Activated CD8-positive, alpha-beta memory T cell treated with anti-CD3 and anti-CD28 coated beads for 1 hour (primary cell): ENCODE measurements at places on chromosomes 16 and 17.

DNA sequence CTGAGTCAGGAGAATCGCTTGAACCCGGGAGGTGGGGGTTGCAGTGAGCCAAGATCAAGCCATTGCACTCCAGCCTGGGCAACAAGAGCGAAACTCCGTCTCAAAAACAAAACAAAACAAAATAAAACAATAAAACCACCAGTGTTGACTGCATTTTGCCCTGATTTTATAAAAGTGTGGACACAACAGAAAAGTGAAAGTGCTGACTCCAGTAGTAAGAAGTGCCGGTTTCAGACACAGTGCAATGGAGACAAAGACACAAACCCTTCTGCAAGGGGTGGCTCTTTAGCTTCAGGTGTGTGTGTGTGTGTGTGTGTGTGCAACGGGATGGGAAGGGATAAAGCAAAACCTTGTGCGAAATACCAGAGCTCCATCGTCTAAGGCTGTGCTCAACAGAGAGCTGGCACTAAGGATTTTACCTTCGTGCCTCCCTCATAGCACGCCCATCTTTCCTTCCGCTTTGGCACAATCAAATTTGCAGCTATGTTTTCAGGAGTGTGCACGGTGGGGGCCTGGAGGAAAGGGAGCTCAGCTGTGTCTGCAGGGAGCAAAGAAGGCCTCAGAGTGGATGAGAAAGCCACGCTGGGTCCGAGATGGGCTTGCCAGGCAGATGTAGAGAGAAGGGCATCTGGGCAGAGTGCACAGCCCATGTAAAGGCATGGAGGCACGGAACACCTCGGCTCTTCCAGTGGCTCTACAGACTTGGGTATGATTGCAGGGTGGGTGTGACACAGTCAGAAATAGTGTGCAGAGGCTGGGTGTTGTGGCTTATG, 15.5 kb downstream of the MXRA7 start:
- no peak for DNase-seq

DNA sequence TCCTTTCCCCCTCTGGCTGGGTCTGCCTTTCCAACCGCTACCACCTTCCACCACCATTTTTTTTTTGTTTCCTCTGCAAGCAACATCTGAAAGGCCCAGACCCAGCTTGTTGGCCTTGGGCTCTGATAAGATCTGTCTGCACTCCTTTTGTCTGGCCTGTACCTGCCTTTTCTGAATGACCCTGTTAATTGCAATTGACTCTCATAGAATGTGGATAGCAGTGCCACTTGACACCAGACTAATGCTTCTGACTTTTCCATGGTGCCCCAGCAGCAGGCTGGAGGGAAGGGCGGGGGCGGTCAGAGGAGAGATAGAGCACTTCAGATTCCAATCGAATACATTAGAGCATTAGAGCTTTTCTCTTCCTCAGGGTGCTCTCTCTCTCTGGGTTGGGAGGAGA, 538.9 kb downstream of the WWOX start:
- no peak for DNase-seq

DNA sequence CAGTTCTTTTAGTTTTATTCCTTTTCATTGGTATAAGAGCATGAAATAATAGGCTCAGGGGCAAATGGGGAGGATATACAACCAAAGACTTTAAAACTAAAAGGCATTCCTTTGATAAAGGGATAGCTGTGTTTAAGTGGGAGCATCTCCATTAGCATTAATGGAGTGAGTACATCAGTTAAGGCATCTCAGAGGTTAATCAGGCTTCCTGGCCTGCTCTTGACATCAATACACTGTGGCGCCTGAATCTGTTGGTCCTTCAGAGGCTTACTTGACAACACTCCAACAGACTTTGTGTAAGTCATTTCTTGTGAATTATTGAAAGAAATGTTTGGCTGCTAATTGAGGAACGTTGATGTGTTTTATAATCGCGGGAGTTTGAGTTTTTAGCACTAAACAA, 230.7 kb downstream of the BCAS3 start:
- no peak for DNase-seq

DNA sequence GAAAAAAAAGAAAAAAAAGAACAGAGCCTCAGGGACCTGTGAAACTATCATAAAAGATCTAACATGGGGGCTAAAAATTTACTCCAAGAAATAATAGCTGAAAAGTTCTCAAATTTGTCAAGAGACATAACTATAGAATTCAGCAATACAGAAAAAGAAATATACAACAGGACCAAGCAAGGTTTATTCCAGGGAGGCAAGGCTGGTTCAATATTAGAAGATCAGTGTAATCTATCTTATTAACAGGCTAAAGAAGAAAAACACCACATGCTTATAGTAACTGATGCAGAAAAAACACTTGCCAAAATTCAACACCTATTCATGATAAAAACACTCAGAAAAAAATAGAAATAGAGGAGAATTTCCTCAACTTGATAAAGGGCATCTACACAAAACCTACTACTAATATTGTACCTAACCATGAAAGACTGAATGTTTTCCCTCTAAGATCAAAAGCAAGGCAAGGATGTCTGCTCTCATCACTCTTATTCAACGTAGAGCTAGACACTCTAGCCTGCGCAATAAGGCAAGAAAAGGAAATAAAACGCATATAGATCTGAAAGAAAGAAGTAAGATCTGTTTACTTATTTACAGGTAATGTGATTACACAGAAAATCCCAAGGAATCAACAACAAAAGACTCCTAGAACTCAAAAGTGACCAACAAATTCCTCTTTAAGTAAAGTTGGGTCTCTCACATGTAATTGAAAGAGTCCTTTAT, 1.2 kb upstream of the ACSM3 start:
- no peak for DNase-seq

GRCh38 chr16:11398136-11398535, 52.9 kb downstream of the RMI2 start:
- DNase-seq = no peak

- no peak for DNase-seq
These were observed 31.9 kb upstream of the CPNE2 start for GRCh38 chr16:57060323-57061083.

- DNase-seq = no peak
These were observed 14.7 kb upstream of the CMTR2 start for GRCh38 chr16:71303938-71304337.

GRCh38 chr17:48595278-48595999, 1.9 kb upstream of the HOXB5 start:
- no peak for DNase-seq

DNA sequence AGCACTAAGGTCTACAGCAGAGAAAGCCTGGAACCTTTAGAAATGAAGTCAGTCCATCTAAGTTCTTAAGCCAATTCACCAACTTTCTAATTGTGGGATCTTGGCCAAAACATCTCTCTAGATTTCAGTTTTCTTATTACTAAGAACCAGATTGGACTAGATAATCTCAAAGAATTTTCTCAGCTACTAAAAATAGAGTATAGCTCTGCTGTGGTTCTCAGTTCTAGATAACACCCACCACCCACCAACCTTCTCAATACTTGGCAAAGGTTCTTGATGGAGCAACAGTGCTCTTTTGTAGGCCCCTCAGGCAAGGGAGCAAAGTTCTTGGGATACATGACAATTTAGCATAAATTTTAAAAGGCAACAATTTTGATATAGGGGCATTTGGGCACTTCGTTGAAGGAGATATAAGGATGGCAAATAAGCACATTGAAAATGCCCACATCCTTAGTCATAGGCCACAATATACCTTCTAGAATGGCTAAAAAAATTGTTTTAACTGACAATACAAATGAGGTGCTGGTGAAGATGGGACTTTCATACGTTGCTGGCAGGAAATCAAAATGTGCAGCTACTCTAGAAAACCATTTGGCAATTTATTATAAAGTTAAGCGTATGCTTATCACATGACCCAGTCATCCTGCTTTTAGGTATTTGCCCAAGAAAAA, 74.4 kb upstream of the TMEM132E start:
- no peak for DNase-seq

- DNase-seq = no peak
These were observed 34.3 kb downstream of the MYH3 start for GRCh38 chr17:10622617-10623485.

- no peak for DNase-seq
These were observed 167.1 kb upstream of the FOXF1 start for GRCh38 chr16:86343027-86343795.

DNA sequence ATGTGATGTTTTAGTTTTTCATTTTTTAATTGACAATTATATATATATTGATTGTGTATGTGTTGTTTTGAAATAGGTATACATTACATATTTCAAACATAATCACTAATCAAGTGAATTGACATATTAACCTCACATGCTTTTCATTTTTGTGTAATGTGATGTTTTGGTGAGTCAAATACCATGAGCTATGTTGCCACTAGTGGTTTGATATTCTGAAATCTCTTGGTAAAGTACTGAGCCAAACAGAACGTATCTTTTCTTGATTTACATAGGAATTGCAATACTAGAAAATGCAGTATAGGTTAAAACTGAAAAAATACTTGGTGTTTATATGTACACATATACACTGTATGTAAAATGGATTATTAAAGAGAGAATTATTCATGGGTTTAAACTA, 65.2 kb upstream of the SIAH1 start:
- no peak for DNase-seq

DNA sequence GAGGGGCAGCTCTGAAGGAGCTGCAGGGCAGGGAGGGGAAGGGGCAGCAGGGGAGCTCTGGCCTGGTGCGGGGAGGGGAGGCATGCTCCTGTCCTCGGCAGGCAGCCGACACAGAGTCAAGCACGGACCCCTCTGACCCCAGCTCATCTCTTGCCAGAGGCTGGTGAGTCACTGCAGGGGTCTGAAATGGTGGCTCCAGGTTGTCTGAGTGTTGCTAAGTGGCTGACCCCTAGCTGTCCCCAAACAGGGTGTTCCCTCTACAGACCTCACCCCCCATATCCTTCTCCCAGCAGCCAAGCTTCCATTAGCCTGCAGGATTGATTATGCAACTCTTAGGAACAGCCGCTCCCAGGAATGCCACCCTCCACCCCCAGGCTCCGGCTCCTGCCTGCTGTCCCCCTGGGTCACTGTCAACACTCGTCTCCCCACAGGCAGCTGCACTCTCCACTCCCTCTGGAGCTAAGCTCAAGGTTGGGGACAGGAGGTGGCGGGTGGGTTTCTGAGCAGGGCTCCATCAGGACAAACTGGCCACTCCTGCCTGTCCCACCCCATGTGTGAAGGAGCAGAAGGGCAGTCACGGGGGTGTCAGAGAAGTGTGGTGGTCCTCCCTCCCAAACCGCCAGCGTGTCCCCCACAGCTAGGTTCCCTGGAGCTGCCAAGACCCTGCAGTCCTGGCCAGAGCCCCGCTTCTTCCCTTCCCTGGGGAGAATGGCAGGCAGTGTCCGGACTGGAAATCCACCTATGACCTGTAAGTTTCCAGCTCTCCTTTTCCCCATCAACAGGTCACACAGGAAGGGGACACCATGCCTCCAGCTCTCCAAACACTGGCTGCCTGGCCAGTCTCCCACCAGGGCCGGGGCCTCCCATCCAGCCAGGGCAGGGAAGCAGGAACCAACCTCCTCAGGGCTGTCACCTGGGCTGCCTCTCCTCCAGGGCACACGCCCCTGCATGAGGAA, 1.0 kb downstream of the MYLK3 start:
- DNase-seq = no peak

DNA sequence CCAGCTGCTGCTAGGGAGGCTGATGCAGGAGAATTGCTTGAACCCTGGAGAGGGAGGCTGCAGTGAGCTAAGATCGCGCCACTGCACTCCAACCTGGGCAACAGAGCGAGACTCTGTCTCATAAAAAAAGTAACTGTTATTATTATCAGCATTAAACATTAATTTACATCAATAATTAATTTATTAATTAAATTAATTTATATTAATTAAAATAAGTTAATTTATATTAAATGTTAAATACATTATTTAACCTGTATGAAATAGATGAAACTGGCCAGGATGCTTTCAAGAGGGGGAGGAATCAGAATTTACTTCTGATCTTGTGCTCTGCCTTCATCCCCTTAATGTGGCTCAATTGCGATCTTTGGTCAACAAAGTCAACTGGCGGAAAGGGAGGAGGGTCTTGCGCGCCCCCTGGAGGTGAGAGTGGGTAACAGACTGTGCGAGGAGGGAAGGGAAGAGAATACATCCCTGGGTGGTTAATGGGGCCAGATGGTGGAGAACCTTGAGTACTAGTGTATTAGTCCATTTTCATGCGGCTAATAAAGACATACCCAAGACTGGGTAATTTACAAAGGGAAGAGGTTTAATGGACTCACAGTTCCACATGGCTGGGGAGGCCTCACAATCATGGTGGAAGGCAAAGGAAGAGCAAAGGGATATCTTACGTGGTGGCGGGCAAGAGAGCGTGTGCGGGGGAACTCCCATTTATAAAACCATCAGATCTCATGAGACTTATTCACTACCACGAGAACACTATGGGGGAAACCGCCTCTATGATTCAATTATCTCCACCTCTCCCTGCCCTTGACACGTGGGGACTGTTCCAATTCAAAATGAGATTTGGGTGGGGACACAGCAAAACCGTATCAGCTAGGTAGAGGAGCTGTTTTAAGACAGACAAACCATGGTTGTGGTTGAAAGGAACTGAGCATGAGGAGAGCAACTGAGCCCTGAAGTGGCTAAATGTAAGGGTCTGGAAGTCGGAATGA, 15.7 kb upstream of the CPPED1 start:
- peak; percentile 27 for DNase-seq

GRCh38 chr16:47644166-47644565, 183.0 kb downstream of the PHKB start:
- no peak for DNase-seq

- no peak for DNase-seq
These were observed 11.2 kb downstream of the METTL22 start for GRCh38 chr16:8632675-8633182.

DNA sequence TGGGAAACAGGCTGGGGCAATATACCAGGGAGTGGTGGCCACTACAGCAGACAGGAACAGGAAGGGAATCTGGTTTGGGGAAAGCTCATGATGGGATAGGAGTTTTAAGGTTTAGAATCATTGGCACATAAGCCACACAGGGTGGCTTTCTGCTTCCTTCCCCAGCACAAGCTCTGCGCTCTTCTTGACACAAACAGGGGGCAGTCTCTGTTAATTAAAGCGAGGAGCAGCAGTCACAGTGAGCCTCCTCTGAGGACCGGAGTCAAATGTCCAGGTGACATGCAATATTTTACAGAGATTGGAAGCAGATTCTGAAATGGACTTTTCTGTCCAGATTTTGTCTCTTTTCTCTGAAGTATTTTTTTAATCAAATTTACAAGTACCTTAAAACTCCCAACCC, 2.8 kb upstream of the SHISA9 start:
- DNase-seq = no peak

GRCh38 chr16:275041-275641, 603 bp downstream of the RGS11 start:
- DNase-seq = no peak

- DNase-seq = no peak
These were observed 5.1 kb upstream of the HOXB2 start for GRCh38 chr17:48549914-48550501.

DNA sequence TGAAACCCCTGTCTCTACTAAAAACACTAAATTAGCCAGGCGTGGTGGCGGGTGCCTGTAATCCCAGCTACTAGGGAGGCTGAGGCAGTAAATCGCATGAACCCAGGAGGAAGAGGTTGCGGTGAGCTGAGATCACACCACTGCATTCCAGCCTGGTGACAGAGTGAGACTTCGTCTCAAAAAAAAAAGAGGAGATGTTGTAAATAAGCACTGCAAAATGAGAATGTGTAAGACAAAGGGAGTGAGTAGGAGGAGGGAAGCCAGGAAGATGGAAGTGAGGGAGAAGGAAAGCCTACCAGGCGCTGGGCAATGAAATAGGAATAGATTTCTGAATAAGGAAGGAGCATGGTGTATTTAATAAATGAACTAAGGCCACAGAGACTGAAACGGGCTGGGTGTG, 8.7 kb upstream of the PRPF8 start:
- no peak for DNase-seq

- peak; percentile 41 for DNase-seq
These were observed 3.6 kb upstream of the WDR81 start for GRCh38 chr17:1720856-1721386.

GRCh38 chr17:15261258-15261801, 3.8 kb downstream of the PMP22 start:
- no peak for DNase-seq
